Thymus (tissue), 14 donors: ENCODE measurements at places on chromosomes 4 and X. TPM values are rescaled to one million over a fixed set of nuclear protein-coding genes. Genes with fewer than 3 reads are reported as not detected.

DNA sequence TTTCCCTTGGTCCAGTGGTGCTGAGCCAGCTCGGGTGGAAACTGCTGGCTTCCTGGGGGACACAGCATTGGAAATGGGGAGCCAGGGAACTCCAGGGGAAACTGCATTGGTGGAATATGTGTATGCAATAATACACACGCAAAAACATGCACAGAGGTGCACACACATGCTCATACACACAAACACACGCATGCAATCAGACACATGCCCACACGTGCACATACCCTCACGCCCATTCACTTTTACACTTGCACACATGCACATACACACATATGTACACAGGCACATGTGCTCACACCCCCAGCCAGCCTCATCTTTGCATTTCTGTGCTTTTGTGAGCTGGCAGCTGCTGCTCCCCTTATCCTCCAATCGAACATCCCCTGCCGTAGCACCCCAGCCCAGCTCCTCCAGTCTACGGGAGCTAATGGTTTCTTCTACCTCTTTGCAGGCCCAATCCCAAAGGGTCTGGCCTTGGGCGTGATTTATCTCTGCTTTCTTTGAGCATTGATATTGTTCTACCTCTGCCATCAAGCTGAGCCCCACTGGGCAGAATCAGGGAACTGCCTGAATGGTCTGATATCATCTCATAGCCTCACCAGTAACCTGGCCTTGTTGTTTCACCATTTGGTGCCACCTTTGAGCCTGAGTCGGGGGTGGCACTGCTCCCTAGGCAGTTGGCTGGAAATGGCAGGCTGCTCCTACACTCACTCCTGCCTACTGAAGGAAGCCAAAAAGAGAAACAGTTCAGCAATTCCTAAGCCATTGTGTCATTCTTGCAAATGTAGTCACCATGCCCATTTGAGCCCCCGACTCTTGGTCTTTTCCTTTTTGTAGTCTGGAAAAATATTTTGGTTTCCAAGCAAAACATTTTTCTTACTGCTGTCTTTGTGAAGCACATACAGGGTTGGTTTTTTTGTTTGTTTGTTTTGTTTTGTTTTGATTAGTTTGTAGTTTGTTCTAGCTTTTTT, 104.4 kb upstream of the MAMLD1 start:
- no peaks in the 10 kb centered on the region for H3K27me3 ChIP-seq
- DNase-seq: no peak
- H3K27ac ChIP-seq: no peak overlapping the region
- no peak overlapping the region for H3K4me3 ChIP-seq

DNA sequence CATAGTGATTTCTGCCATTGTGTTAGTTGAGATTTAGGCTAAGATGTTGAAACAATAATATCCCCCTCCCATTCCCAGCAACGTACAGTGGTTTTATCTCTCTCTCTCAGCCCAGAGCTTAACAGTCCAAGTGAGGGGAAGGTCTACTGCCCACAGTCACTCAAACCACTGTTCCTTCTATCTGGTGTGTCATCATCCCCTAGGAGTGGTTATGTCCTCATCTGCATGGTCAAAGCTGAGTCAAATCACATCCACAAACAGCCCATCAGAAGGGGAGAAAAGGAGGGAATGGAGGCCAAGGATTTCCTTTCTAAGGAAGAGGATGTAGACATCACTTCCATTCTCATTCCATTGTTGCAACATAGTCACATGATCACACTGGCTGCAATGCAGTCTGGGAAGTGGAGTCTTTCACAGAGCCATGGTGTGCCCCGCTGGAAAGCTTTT, 42.8 kb upstream of the CHRNA9 start:
- DNase-seq: no peak
- no peaks in the 10 kb centered on the region for H3K36me3 ChIP-seq
- H3K27me3 ChIP-seq: no peaks in the 10 kb centered on the region
- no peak overlapping the region for H3K27ac ChIP-seq

FAM193A gene
- 9.0 TPM for total RNA-seq

DNA sequence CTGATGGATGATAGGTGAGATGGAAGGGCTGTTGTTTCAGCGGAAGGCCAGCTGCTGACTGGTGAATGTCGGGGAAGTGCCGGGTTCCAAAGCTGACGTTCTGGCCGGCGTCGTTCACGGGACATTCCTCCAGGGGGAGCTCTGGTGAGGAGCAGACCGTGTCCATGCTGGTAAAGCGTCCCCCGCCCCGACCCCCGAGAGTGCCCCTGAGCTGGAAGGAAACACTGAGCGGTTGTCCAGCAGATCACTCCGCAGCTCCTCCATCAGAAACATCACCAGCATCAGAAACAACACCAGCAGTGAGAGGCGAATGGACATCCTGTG, 18.6 kb upstream of the ADRA2C start:
- H3K4me3 ChIP-seq: no peak overlapping the region
- no peaks in the 10 kb centered on the region for H3K4me1 ChIP-seq
- DNase-seq: no peak
- peaks cover 42% of the 10 kb centered on the region for H3K27me3 ChIP-seq
- H3K27ac ChIP-seq: no peak overlapping the region
